ENCODE measurements at places on chromosomes 12 and 14.

- DNase-seq, result peak; percentile 45
Measured at GRCh38 chr12:9813821-9814798, 13.2 kb upstream of the KLRF1 start.

DNA sequence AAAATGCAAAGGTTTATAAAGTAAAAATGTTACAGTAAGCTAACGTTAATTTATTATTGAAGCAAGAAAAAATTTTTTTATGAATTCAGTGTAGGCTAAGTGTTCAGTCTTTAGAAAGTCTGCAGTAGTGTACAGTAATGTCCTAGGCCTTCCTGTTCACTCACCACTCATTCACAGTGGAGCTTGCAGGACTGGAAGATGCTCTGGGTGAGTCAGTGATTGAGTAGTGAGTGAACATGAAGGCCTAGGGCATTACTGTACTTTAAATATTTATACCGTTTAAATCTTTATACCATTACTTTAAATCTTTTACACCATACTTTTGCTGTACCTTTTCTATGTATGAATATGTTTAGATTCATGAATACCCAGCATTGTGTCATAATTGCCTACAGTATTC lies 120.3 kb upstream of the SLC38A4 start:
- peak; percentile 79 for DNase-seq

GRCh38 chr12:47549258-47549657 lies 156.6 kb downstream of the RPAP3 start:
- no peak for DNase-seq

DNA sequence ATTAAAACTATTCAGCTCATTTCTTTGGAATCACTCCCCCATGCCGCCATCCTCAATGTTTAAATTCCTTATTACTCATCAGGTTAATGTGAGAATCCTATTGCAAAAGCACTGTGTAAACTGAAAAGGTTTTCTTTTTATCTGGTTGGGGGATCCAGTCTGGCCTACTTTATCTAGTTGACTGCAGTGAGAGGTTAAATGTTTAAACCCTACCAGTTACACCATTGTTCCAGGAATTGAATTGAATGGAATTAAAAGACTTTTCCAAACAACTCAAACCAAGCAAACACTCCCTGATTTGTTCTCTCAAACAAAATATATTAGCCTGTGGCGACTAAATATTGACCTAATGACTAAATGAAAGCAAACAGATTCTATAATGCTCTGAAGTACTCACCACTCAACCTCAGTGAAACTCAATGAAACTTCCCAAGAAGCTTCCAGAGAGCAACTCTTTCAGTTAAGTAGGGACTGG lies 100.5 kb downstream of the VEZT start:
- DNase-seq, result peak; percentile 86

DNA sequence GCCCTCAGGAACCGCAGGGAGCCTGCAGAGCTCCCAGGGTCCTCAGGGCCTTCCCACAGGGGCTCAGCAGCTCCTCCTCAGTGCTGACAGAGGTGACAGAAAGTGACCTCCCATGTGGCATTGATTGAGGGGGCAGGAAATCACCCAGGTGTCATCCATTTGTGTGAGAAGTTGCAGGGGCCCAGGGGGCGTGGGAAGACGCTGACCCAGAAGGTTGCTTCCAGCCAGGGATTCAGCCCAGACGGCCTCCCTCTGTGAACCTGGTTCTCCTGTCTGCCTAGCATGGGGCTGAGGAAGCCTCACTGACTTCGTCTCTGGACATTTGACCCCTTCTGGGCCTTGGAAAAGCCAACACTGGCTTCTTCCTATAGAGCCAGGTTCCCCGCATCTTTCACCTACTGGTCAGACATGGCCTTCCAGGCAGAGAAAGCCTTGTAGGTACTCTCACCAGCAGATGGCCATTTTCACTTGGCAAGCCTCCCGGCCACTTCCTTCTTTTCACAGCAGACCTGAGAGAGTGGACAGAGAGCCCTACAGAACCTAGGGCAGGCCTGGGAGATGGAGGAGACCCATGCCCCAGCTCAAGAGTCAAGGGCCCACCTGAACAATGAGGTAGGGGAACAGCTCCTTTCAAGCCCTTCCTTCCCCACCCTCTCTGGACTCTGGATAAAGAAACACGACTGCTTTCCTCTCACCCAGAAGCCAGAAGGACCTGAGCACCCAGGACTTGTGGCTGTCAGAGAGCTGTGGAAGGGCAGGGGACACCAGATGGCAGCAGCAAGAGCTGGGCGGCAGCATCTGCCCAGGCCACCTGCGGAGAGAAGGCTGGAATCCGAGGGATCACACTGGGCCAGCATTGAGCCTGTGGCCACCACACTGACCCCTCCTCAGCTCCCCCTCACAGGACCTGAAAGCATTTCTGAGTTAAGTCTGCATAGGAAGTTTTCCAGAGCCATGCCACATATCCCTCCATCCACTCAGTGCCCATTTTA lies 377.8 kb downstream of the DPF3 start:
- DNase-seq, result peak; percentile 69

GRCh38 chr12:65300679-65301349 lies 22.3 kb downstream of the MSRB3 start:
- peak; percentile 51 for DNase-seq

- no peak for DNase-seq
Measured at GRCh38 chr14:20143911-20144310, 5.3 kb downstream of the OR4N5 start.

- peak; percentile 57 for DNase-seq
Measured at GRCh38 chr12:58818546-58818945, 101.8 kb downstream of the LRIG3 start.

DNA sequence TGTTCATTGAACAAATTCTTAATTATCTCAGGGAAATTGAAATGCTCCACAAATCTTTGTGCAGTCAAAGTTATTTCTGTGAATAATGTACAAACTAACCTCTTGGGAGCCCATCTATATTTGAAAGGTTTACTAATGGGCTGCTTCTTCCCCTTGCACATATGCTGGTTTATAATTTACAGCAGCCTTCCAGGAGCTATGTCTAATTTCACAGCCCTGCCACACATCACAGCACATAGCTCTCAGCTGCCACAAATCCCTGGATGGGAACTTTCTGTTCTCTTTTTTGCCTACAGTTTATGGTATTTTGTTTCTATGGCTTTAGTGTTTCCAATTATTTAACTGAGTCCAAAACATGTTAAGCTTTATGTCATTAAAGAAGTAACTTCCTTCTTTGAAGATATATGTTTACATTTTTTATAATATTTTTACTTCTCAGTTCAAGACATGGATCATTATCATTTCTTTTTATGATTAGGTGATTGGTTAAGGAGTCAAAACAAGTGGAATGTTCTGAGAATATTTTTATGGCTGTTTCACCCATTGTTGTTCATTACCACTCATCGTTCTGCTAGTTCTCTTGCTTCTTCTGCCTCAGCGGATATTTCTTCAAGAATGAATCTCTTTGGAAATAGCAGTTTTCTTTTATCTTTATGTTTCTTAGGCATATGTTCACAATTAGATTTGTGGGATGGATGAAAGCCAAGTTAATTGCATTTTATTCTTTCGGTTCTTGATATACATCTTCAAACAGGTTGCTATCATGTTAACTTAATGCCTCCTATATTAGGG lies 475.6 kb upstream of the MIS18BP1 start:
- no peak for DNase-seq

DNA sequence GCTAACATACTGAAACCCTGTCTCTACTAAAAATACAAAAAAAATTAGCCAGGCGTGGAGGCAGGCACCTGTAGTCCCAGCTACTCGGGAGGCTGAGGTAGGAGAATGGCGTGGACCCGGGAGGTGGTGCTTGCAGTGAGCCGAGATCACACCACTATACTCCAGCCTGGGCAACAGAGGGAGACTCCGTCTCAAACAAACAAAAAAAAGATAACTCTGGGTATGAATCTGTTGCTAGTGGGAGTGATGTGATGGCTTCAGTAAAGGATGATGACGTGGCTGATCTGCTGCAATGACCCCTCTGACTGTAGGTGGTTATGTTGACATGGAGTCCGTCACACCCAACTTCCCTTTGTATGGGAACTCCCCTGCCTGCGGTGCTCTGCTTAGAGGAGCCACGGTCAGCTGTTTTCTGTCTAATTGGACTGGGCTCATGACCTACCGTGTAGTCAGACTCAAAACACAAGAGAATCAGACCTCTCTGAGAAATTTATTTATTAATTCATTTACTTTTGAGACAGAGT lies 59.1 kb upstream of the MED13L start:
- DNase-seq, result no peak

DNA sequence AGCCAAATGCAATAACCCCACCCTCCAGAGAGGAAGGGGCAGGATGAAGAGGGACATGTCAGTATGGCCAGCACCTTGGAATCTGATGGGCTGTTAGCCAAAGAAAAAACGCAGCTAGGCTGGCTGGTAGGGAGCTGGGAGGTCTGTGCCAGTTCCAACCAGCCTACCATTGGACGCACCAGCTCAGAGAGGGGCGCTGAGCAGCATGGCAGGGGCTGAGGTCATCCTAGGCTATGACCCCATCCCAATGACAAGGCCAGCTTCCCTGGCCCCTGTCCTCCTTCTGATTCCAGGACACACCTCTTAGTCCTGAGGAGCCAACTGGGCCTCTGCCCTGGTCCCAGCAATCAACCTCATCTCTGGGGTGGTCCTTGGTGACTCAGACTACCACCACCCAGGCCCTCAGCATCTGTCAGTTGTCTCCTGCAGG lies 12.2 kb downstream of the ACTN1 start:
- DNase-seq, result peak; percentile 60

DNA sequence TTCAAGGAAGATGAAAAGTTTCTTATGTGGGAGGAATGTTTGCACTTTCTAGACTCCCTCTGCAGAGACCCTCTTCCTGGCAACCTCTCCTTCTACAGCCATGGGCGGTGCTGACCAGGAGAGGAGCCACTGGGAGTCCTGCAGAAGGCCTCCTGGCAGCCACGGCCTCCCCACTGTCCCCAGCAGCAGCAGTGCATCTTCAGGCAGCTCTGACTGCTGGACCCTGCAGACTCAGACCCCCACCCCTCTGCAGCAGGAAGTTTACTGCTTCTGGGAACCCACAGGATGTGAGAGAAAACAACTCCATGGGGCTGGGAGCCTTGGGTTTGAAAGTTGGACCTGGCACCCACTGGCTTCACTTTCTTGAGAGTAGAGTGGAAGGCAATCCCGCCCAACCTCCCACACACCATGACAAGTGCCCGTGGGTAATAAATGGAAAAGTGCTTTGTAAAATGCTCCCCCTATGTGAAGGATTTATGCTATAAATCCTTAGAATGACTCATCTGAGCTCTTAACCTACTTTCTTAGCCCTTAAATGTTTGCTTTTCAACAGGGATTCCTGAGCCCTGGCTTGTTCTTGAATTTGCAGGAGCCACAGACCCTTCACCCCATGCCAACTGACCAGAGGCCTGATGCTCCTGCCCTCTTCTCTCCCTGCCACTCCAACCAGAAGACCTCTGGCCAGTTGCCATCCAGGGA lies 37.5 kb upstream of the DDX11 start:
- DNase-seq, result peak; percentile 6

DNA sequence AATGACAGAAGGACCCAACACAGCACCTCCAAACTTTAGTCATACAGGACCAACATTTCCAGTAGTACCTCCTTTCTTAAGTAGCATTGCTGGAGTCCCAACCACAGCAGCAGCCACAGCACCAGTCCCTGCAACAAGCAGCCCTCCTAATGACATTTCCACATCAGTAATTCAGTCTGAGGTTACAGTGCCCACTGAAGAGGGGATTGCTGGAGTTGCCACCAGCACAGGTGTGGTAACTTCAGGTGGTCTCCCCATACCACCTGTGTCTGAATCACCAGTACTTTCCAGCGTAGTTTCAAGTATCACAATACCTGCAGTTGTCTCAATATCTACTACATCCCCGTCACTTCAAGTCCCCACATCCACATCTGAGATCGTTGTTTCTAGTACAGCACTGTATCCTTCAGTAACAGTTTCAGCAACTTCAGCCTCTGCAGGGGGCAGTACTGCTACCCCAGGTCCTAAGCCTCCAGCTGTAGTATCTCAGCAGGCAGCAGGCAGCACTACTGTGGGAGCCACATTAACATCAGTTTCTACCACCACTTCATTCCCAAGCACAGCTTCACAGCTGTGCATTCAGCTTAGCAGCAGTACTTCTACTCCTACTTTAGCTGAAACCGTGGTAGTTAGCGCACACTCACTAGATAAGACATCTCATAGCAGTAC lies 64.6 kb downstream of the RAD52 start:
- DNase-seq, result no peak

- DNase-seq, result peak; percentile 53
Measured at GRCh38 chr12:65668981-65669695, 155.1 kb upstream of the HMGA2 start.

- DNase-seq, result no peak
Measured at GRCh38 chr12:104713444-104713843, 244.6 kb downstream of the SLC41A2 start.

GRCh38 chr12:53712059-53712643 lies 15.1 kb downstream of the CALCOCO1 start:
- no peak for DNase-seq

- DNase-seq, result no peak
Measured at GRCh38 chr12:615620-616019, 47.6 kb downstream of the NINJ2 start.

DNA sequence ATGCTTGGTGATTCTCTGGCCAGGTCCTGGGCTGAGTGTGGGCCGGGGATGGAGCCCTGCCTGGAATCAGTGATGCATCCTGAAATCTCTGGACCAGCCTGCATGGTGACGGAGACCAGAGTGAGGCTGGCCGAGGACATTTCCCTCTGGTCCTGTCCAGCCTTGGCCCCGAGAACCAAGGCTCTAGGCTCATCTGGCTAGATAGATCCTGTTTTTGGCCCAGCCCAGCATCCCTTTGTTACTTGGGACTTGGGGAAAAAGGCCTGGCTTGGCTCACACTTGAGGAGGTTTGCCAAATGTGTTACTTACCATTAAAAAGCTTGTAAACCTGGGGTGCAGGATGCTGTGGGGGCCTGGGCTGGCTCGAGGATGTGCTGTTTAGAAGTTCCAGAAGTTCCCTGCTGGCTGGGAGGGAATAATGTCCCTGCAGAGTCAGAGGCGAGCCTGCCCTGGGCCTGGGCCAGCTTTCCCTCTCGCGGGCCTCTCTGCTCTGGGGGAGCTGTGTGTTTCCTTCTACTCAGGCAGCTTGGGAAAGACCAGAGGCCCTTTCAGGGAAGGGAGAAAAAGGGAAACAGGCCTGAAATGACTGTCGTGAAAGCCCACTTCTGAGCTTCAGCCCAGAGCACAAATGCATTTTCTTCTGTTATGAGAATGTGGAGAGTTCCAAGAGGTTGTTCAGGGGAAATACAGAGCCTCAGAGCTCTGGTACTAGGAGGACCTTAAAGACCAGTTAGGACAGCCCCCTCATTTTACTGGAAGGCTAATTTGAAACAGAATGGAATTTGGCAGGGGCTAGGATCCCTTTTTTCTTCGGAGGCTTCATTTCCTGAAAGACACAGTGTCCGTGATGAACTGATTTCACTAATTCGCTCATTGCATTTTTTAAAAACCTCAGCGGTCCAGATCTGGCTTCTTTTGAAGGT lies 47.2 kb upstream of the CTDSP2 start:
- DNase-seq, result peak; percentile 92

DNA sequence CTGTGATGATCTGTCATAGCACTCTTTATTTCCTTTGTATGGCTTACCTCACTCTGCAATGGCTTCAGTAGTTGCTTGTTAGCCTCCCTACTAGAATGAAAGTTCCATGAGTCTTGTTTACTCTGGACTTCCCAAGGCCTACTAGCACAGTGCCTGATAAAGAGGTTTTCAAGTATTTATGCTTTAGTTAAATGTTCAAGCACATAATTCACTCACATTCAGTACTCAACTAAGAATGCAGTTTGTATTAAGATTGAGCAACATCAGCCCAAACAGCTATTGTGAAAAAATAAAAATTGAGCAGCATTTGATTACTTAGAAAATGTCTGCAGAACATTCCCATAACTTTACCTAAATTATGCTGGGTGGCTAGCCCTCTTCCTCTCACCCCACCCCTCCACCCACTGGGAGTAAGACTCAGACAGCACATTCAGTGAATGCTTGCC lies 158.9 kb upstream of the AMIGO2 start:
- DNase-seq, result peak; percentile 63

GRCh38 chr14:69355154-69355597 lies 42.9 kb downstream of the ERH start:
- no peak for DNase-seq
